ENCODE measurements at places on chromosomes 1 and 21.
A peak's percentile ranks its signal among the peaks of the same experiment; 100 is the strongest.

DNA sequence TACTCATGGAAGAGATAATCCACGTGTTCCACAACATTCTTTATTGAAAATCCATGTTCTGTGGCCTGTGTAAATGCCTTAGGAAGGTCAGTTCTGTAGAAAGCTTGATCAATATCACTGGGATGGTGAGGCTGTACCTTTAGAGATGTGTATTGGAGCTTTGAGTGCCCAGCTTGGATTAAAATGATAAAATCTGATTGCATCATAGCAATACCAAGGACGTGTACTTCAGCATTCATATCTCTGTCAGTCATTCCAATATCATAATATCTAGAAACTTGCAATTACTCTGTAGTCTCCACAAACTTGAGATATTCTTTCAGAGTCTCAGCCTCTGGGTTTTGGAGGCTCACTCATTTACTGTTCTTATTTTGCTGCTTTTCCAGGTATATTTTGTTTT lies 31.6 kb downstream of the IFI44 start:
- DNase-seq: no peak

DNA sequence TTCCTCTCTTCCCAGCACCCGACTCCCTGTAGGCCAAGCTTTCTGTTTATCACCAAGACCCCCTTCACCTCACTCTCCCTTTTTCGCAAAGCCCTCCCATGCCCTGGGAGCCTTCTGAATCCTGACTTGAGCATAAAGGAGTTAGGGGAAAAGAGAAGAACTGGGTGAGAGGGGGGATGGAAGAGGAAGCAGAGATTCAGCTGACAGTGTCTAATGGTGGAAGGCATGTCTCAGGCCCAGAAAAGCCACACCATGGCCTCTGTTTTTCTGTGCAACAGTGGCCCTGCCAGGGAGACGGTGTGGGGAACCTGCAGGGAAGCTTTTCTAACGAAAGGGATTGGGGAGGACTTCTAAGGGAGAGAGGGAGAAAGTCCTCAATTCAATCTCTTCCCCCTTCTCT lies 32.9 kb upstream of the SLC30A1 start:
- DNase-seq: no peak

DNA sequence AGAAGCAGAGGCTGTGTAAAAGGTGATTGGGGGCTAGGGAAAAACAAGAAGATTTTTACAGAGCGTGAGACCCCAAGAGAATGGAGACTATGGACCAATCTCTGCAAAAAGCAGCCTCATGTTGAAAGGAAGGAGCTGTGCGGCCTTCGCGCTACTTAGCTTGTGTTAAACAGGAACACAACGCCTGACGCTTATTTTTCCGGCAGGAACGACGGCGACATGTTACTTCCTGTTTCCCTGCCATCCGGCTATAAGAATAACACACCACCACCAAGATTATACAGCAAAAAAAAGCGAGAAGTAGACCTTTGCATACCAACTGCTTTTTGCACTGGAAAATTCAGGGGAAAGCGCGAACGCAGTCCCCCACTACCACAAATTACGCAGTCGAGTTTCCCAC lies 272.7 kb downstream of the FAM72C start:
- DNase-seq: no peak

GRCh38 chr1:242836423-242836822 lies 311.9 kb upstream of the PLD5 start:
- DNase-seq: no peak

DNA sequence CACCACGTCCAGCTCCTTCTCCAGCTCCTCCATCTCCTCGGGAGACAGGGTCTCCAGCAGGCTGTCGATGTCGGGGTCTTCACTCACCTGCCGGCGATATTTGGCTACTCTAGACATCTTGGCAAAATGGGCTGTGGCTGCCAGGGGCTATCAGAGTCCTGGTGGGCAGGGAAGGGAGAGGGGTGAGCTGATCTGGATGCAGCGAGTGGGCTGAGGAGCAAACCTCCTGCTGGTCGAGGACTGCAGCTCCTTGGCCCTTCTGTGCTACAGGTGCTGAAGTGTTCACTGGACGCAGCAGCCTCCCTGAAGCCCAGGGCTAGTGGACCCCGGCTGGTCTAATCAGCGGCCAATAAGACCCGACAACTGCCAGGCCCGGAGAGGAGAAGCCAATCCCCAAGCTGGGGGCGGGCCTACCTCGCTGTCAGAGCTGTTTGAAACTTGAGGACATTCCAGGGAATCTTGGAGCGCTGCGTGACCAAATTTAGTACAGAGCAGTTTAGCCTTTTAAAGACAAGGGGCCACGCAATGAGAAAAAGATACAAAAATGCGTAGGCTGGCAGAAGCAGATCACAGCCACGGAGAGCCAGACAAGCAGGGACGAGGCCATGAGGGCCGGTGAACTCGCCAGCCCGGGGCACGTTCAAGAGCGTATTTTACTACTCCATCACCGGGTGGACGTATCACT lies at the start of gene LMOD1:
LMOD1 (minus strand) TSS at position 325 of the 685 bp plus-strand sequence; CDS start at position 117, 208 bp downstream.
- DNase-seq: no peak

DNA sequence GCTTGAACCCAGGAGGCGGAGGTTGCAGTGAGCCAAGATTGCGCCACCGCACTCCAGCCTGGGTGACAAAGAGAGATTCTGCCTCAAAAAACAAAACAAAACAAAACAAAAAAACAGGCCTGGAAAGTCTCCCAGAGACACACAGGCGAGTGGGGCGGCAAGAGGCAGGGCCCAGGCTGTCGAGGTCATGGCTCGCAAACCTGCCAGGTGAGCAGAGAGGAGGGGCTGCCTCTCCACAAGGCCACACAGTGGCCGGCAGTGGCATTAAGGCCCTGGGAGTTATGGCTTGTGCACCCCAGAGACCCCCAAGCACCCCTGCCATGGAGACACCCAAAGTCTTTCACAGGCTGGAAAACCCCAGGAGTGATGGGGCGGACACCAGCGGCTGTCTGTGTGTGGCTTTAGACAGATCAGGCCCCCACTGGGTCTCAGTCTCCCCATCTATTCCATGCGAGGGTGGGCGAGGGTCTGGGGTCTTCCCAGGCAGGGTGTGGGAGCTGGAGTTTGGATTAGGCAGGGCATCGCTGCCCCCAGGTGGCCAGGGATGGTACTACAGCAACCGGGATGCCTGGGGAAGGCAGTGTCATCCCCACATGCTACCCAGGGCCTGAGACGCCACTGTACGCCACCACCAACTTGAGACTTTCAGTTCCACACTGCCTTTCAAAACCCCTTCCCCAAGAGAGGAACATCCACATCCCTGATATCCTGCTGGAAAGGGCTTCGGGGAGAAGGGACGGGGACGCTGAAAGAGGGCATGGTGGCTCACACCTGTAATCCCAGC lies 7.3 kb upstream of the CTRC start:
- DNase-seq: peak; percentile 51

DNA sequence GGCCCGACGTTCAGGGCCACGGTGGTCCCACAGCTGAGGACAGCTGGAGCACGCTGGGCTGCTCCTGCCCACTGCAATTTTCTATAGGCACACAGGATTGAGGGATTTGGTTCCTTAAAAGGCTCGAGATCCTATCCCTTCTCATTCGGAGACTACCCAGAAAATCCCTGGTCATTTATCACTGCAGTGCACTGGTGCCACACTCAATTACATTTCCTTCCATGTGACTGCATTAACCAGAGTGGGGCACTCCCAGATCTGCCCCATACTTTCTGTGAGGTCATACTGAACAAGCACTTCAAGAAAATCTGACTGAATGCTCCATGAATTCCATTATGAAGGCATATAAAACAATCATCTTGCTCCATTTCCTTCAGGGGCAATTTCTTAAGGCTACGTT lies 49.8 kb upstream of the KCNE1 start:
- no peak for DNase-seq

GRCh38 chr1:93416183-93416582 lies 31.7 kb upstream of the FNBP1L start:
- DNase-seq: no peak

- peak; percentile 21 for DNase-seq
Observed at GRCh38 chr1:231421546-231421970, 529 bp downstream of the EGLN1 start.
